HepG2 (cell line): ENCODE measurements at places on chromosomes 3 and 15. TPM values are rescaled to one million over a fixed set of nuclear protein-coding genes. Genes with fewer than 3 reads are reported as not detected.
A peak's percentile ranks its signal among the peaks of the same experiment; 100 is the strongest.

XYLB gene
- 25.9 and 28.9 TPM in 2 replicates for total RNA-seq

TIPIN gene
- total RNA-seq = 28.6 and 37.9 TPM in 2 replicates

LEKR1 gene
- 0.91 and 1.5 TPM in 2 replicates for total RNA-seq

TWF2 gene
- total RNA-seq = 45.5 and 49.1 TPM in 2 replicates

GRCh38 chr15:61501815-61502389 is 272.8 kb upstream of the RORA start:
- H3K27me3 ChIP-seq = no peaks in the 10 kb centered on the region
- H3K27ac ChIP-seq = no peak overlapping the region
- no peak overlapping the region for H3K4me3 ChIP-seq

- H3K36me3 ChIP-seq = peaks cover 1% of the 10 kb centered on the region; the same call in 1 of the 2 replicates
- H3K27me3 ChIP-seq = no peaks in the 10 kb centered on the region
- no peak overlapping the region for H3K27ac ChIP-seq
- H3K4me3 ChIP-seq = no peak overlapping the region
- peak; percentile 60 for DNase-seq
Observed at GRCh38 chr3:128402319-128402718, 64.4 kb downstream of the DNAJB8 start.

- DNase-seq = no peak
- H3K27ac ChIP-seq = no peak overlapping the region
- H3K4me3 ChIP-seq = no peak overlapping the region
- H3K36me3 ChIP-seq = no peaks in the 10 kb centered on the region
Observed at GRCh38 chr15:84949043-84949442, 32.6 kb upstream of the PDE8A start.

DNA sequence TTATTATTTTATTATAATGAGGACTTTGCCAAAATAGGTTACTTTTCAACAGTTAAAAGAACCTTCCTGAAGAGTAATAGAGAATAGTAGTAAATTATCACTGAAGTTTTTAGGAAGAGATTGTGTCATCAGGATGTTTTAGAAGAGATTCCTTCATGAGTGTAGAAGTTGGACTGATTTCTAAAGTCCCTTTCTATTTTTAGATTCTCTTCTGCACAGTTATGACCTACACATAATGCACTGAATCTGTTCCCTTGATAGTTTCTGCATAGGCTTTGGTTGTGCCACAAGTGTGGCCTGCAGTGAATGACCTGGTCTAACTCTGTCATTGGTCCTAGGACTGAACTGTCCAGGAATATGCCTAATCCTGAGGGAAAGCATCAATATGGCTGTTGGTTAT is 23.9 kb downstream of the SLC35A5 start:
- H3K4me3 ChIP-seq = no peak overlapping the region
- H3K36me3 ChIP-seq = peaks cover 5% of the 10 kb centered on the region

GRCh38 chr3:139970526-139970925 is 35.5 kb downstream of the CLSTN2 start:
- no peak overlapping the region for H3K4me3 ChIP-seq
- no peaks in the 10 kb centered on the region for H3K36me3 ChIP-seq

- no peak overlapping the region for H3K27ac ChIP-seq
- H3K36me3 ChIP-seq = no peaks in the 10 kb centered on the region
- no peaks in the 10 kb centered on the region for H3K4me1 ChIP-seq
Observed at GRCh38 chr3:62529230-62529629, 155.9 kb upstream of the FEZF2 start.

DNA sequence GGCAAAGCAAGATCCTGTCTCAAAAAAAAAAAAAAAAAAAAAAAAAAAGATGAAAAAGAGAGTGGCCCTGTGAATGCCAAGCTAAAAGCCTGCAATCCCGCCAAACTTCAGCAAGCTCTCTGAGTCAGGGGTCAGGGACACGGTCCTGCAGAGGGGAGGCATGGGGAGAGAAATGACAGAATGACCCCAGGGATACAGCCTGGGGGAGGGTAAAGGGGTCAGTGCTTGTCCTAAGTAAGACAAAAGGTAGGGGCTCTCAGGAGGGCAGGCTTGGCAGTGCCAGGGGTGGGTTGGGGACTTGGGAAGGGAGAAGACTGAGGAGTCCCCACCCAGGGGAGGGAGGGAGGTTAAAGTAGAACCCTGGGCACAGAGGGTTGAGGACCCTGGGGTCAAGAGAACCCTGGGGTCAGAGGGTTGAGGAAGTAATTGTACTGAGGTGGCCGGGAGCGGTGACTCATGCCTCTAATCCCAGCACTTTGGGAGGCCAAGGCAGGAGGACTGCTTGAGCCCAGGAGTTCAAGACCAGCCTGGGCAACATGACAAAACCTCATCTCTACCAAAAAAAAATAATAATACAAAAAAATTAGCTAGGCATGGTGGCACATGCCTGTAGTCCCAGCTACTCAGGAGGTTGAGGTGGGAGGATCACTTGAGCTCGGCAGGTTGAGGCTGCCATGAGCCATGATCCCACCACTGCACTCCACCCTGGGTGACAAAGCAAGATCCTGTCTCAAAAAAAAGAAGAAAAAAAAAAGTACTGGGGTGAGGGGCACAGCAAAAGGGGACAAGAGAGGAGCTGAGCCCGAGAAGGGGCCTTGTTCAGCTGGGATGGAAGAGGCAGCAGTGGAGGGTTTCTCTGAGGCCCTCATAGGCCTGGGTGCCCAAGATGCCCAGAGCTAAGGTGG is 5.2 kb upstream of the SEMA3B start:
- peak; percentile 78 for DNase-seq
- no peaks in the 10 kb centered on the region for H3K36me3 ChIP-seq
- H3K4me1 ChIP-seq = peaks cover 94% of the 10 kb centered on the region
- peak overlapping the region; percentile 96 for H3K27ac ChIP-seq
- H3K4me3 ChIP-seq = peak overlapping the region; percentile 31; the same call in 1 of the 2 replicates

GRCh38 chr15:38190501-38190900 is 62.1 kb upstream of the SPRED1 start:
- no peak overlapping the region for H3K27ac ChIP-seq
- no peak for DNase-seq
- H3K36me3 ChIP-seq = no peaks in the 10 kb centered on the region
- H3K4me1 ChIP-seq = peaks cover 12% of the 10 kb centered on the region
- H3K4me3 ChIP-seq = no peak overlapping the region
- peaks cover 3% of the 10 kb centered on the region; the same call in 1 of the 3 replicates for H3K27me3 ChIP-seq

DNA sequence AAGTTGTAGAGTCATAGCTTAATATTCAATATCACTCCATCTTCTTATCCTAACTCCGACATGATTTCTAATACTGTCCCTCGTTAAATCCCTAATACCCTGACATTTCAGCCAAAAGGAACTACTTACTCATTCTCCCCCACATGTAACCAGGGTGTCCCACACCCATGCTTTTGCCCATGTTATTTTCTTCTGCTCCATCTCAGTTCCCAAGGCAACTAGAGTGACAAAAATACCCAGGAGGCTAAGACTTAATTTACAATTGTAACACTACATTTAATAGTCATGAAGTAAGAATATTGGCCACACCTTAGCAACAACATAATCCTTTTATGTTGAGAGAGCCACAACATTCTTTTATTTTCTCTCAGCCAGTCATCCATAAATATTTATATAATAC is 248.5 kb upstream of the TGFBR2 start:
- no peak for DNase-seq
- H3K36me3 ChIP-seq = no peaks in the 10 kb centered on the region
- H3K4me1 ChIP-seq = peaks cover 33% of the 10 kb centered on the region
- no peak overlapping the region for H3K4me3 ChIP-seq
- no peak overlapping the region for H3K27ac ChIP-seq
- H3K27me3 ChIP-seq = no peaks in the 10 kb centered on the region

DNA sequence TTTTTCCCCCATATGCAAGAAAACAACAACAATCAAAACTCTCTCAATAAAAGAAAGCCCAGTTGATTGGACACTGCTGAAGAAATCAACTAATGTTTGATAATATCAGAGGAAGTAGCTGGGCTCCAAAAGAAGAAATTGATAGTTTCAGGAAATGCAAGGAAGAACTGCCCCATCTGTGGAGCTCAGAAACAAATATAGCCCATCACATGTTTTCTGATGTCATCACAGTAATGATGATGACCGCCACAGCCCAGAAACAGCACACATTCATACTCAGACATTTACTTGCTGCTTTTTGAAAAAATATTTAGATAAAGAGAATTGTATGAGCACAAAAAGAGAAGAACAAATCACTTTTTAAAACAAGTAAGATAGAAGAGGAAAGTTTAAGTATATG is 67.6 kb downstream of the GOLIM4 start:
- no peak for DNase-seq
- no peak overlapping the region for H3K27ac ChIP-seq
- no peaks in the 10 kb centered on the region for H3K4me1 ChIP-seq
- no peaks in the 10 kb centered on the region for H3K27me3 ChIP-seq
- H3K4me3 ChIP-seq = no peak overlapping the region

- H3K27ac ChIP-seq = no peak overlapping the region
- H3K4me1 ChIP-seq = peaks cover 19% of the 10 kb centered on the region
- no peaks in the 10 kb centered on the region for H3K27me3 ChIP-seq
- H3K36me3 ChIP-seq = no peaks in the 10 kb centered on the region
Observed at GRCh38 chr15:94335616-94336015, 104.3 kb downstream of the MCTP2 start.

GRCh38 chr3:48415251-48415953 is 14.5 kb downstream of the PLXNB1 start:
- H3K4me3 ChIP-seq = no peak overlapping the region
- no peak overlapping the region for H3K27ac ChIP-seq
- no peaks in the 10 kb centered on the region for H3K4me1 ChIP-seq
- no peak for DNase-seq

DNA sequence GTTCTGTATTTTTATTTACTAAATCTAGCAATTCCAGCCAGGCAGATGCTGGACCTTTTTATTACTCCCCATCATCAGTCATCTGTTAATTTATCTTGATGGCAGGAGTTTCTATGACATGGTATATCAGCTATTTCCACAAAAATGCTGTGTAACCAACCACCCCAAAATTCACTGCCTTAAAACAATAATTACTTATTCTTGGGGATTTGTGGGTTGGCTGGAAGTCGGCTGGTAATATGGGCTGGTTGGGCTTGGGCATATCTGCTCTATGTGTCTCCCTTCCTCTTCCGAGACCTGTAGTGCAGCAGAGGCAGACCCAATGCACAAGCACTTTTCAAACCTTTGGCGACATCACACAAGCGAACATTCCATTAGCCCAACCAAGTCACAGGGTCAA is 92.1 kb upstream of the UBE2E1 start:
- H3K27ac ChIP-seq = no peak overlapping the region
- H3K36me3 ChIP-seq = no peaks in the 10 kb centered on the region
- no peaks in the 10 kb centered on the region for H3K4me1 ChIP-seq
- H3K4me3 ChIP-seq = no peak overlapping the region
- no peak for DNase-seq
- H3K27me3 ChIP-seq = peaks cover 2% of the 10 kb centered on the region; the same call in 1 of the 2 replicates

- no peaks in the 10 kb centered on the region for H3K36me3 ChIP-seq
- H3K4me1 ChIP-seq = no peaks in the 10 kb centered on the region
- no peak overlapping the region for H3K4me3 ChIP-seq
- no peak for DNase-seq
Observed at GRCh38 chr3:29281094-29281343, 148 bp downstream of the RBMS3 start.
